ENCODE measurements at places on chromosomes 5 and 9.

DNA sequence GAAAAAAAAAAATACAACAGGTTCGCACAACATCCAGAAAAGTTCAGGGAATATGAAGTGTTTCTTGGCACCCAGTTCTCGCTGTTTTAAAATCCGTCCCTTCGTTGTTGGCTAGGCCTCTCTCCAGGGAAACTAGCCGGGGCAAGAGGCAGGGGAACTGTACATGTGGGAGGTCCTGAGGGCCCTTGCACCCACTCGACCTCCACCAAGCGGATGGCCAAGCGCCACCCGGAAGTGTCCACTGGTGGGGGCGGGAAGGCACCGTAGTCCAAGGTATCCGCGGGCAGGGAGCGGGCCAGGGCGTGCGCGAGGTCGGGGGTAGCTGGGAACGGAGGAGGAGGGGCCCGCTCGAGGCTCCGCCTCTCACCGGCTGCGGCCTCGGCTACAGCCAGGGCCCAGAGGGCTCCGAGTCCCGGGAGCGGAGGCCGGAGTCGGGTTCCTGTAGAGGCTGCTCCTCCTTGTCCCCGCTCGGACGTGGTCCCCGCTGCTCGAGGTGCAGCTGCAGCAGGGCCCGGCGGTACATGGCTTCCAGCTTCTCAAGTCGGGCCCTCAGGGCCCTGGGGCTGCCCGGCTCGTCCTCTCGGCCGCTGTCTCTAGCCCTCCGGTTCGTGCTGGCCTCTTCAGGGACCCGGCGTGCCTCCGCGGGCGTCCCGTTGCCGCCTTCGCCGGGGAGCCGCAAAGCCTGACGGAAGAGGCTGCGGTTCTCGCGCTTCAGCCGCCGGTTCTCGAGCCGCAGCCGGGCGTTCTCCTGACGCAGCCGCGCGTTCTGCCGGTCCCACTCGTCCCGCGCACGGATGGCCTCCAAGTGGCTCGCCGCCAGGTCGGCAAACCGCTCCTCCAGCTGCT is 720 bp downstream of the TUSC1 start:
- DNase-seq, result peak; percentile 95

- no peak for DNase-seq
Observed at GRCh38 chr5:53738105-53738504, 177.7 kb downstream of the NDUFS4 start.

DNA sequence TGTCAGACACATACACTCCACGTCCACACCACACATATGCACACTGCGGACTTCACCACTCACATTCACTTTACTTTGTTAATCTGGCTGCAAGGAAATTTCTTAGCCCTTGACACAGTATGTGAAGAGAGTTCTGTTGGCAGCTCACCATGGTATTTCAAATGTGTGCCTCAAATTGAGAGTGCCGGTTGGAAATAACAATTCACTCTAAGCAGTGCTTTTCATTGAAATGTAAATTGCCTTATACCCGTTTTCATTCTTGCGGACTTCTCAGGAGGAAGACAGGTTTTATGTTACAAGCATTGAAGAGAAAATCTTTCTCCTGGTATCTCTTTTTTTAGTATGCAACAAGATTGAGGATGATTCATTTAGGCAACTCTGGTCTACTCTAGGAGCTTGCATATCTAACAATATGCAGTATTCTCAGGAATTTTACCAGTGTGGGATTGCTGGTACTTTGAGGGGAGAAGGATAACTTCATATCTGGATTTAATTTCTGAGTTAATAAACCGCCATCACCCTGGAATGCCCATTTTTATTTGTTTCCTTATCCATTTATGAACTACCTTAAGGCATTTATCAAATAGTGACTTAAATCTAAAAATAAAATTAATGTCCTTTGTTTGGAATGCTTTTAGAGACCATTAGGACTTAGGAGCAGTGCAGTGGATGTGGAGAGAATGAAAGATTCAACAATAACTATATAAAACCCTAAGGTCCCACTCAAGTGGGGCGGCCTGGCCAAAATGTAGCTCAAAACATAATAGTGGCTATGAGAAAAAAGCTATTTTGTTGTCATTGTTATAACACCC is 87.0 kb downstream of the IQGAP2 start:
- DNase-seq, result no peak

GRCh38 chr5:54956922-54957321 is 28.5 kb downstream of the ESM1 start:
- DNase-seq, result no peak

DNA sequence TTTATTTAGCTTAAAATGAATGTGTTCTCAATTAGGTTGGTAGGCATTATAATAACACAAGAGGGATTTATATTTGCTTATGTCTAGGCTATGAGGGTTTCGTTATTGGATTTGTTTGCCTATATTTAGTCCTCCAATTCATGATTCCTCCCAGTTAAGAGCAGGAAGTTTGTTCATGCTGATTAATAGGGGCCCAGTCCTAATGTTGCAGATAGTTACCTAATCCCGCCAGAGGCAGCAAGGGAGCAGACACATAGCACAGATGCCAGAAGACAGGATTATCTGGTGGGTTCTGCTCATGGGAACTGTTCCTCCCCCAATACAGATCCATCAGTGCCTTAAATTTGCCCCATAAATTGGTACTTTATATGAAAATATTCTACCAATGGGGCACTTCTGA is 100.8 kb upstream of the TLE4 start:
- DNase-seq, result no peak

- DNase-seq, result no peak
Observed at GRCh38 chr5:146369691-146370090, 31.1 kb downstream of the POU4F3 start.

GRCh38 chr9:89413963-89414638 is 83.8 kb downstream of the SEMA4D start:
- DNase-seq, result no peak

DNA sequence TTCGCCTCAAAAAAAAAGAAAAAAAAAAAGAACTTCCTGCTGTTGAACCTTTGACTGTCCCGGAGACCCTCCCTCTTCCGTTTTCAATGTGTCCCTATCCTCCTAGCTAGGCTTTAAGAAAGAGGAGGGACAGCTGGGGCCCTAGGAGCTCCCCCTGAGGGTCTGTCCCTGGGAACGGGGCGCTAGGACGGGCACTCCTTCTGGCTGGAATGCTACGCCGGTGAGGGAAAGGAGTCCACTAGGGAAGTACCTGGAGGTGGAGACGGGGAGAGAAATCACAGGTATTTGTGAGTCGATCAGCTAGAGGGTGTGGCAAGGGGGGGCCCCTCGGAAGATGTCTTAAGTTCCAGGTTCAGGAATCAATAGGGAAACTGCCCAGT is 4.6 kb downstream of the SIT1 start:
- DNase-seq, result no peak

GRCh38 chr9:95836072-95836471 is 39.4 kb upstream of the ERCC6L2 start:
- no peak for DNase-seq

GRCh38 chr5:169909945-169910344 is 70.3 kb downstream of the INSYN2B start:
- DNase-seq, result no peak

DNA sequence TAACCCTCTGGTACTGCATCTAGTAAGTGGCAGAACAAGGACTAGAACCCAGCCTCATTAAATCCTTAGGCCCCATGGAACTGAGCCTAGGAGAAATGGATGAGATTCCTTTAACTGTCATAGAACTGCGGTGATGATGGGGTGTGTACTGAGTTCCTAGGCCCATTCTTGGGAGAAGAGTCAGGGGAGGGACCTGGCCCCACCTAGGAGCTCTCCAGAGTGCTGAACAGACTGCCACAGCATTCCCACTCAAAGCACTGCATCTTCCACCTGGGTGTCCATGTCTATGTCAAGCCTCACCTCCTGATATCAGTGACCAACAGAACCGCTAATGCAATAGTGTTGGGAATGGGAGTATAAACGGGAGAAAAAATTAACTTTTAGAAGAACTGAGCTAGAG is 36.6 kb downstream of the TTLL11 start:
- no peak for DNase-seq

GRCh38 chr9:90857091-90857490 is 55.5 kb downstream of the SYK start:
- DNase-seq, result no peak

- DNase-seq, result no peak
Observed at GRCh38 chr9:85521371-85522197, 220.2 kb downstream of the AGTPBP1 start.

DNA sequence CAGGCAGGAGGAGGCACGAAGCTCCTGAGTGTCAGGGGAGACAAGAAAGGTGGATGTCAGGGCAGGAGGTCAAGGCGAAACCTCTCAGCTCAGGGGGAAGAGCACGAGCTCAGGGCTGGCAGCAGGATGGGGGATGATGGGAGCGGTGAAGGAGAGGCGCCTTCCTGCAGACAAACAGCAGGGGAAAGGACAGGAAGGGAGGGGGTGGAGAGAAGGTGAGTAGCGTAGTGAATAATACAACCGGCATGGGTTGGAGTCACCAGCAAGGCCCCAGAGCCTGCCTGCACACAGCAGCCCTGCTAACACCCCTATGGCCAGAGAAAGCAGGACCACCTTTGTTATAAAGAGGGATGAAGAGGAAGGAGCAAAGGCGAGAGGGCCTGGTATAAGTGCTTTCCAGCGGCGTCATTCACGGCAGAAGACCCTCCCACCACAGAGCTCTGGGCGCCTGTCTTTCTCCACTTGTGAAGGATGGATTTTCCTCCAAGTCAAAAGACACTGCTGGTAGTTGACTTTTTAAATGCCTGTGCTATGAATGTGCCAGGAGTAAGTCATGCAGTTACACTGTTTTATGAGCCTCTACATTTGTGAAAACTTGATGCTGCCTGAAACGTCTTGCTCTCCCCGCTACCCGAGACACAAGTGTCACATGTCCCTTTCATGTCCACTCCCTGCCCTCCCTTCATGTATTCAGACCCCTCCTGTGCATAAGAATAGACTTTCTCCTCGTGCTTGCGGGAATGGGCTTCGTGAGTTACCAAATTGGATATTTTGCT is 84.8 kb upstream of the IRX1 start:
- DNase-seq, result no peak

- peak; percentile 54 for DNase-seq
Observed at GRCh38 chr9:95098391-95098921, 219.1 kb downstream of the FANCC start.

DNA sequence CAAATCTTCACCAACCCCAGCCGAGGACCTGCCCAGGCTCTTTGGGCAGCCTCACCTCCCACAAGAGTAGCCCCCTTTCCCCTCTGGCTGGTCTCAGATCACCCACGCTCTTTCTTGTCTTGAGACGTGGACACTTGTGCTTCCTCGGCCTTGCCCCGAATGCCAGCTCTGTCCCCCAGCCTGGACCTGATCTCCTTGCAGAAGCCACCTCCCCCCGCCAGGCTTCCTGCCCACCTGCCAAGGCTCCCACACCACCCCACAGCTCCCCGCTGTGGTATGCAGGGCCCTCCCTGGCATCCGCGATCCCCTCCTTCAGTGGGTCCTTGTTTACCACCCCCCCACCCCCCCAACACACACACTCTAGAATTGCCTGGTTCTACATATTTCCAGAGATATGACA is 133.7 kb downstream of the ROR2 start:
- no peak for DNase-seq

- DNase-seq, result no peak
Observed at GRCh38 chr5:11013793-11014192, 252.8 kb upstream of the DAP start.

DNA sequence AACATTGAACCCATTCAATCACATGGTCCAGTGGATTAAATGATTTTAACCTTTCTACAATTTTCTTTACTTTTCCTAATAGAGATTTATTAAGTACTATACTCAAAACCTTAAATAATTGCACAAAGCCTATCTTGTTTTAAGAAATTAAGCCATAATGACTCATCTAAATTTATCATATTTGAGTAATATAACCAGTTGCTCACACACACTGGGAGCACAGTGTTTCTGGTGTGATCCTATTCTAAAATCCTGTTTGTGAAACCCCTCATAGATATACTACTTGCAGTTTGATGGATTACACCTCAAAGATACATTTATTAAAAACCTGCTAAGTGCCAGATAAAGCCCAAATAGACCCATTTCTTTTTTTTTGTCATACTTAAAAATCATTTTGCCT is 668.3 kb upstream of the CDH18 start:
- DNase-seq, result no peak

GRCh38 chr9:136216541-136217244 is 11.8 kb upstream of the LHX3 start:
- DNase-seq, result no peak

DNA sequence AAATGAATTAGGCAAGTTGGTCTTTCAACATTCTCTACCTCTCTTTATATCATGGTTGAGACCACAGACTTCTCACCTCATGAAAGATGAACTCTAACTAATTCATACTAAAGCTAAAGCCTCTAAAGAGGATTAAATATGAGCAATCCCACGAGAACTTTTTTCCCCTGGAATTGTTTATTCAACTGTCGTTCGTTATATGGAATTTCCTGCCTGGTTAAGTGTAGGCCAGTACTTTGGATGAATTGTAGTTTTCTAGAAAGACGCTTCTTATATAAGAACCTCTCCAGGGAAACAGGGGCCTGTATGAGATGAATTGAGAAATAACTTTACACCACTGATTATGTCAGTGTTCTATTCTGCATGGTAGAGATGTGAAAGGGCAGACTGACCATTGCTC is 42.9 kb downstream of the PDCD1LG2 start:
- DNase-seq, result no peak

DNA sequence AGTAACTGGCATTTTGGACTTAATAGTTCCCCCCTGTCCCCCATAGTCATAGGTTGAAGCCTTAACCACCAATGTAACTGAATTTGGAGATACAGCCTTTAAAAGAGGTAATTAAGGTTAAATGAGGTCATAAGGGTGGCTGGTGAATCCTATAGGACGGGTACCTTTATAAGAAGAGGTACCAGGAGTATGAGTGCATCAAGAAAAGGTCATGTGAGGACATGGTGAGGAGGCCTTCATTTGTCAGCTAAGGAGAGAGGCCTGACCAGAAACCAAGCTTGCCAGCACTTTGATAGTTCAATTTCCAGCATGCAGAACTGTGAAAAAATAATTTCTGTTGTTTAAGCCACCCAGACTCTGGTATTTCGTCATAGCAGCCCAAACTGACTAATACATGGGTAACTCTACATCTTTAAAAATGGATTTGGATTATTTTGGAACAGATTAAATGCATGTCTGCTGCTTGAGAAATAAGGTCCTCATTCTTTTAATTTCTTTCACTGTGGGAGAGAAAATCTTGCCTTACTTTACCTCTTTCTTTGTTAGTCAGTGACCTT is 9.7 kb downstream of the RASA1 start:
- no peak for DNase-seq

DNA sequence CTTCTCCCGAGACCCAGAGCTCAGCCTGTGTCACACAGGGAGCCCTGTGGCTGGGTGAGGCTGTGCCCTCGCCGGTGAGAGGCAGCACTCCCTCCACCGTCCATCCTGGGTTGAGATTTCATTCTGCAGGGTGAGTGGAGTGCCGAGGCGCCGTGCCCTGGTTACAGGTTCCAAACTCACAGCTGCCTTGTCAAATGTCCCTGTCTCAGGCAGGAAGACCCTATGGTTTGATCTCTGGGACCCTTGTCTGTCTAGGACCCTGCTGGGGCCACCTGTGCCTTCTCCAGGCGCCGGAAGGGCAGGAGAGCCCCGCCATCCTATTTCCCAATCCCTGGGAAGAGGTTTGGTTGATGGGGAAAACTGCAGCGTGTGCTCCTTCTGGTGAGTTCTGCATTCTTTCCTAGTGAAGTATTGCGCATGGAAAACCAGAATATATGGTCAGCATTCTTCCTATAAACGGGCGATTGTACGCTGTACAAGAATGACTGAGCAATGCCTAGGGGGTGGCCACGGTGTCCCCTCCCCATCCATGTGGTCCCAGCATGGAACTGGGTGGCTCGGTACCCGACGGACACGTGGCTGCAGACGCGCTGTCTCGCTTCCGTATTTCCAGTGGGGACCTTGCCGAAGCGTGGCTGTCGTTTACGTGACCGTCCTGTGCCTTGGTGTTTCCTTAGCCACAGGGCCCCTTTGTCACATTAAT is 95.9 kb upstream of the COL5A1 start:
- no peak for DNase-seq

Measured in right kidney (tissue), 9 donors.